Activated T-cell treated with anti-CD3 and anti-CD28 coated beads for 1 hour (primary cell): ENCODE measurements at places on chromosomes 12 and 14.

DNA sequence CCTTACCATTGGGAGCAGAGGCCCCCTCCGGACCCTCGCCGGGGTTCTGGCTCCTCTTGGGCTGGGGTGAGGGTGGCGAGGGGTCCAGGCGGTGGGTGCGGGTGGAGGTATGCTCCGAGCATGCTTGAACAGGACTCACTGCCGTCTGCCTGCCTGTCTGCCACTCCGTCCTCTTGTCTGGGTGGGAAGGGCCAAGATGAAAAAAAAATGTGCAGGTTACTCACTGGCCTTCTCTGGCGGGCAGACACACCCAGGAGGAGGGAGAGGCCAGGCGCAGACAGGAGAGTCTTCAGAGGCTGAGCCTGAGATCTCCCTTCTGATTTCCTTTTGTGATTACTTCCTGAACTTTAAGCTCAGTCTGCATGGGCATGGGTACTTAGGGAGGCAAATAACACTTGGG, 76.1 kb downstream of the STON2 start:
- DNase-seq: no peak

DNA sequence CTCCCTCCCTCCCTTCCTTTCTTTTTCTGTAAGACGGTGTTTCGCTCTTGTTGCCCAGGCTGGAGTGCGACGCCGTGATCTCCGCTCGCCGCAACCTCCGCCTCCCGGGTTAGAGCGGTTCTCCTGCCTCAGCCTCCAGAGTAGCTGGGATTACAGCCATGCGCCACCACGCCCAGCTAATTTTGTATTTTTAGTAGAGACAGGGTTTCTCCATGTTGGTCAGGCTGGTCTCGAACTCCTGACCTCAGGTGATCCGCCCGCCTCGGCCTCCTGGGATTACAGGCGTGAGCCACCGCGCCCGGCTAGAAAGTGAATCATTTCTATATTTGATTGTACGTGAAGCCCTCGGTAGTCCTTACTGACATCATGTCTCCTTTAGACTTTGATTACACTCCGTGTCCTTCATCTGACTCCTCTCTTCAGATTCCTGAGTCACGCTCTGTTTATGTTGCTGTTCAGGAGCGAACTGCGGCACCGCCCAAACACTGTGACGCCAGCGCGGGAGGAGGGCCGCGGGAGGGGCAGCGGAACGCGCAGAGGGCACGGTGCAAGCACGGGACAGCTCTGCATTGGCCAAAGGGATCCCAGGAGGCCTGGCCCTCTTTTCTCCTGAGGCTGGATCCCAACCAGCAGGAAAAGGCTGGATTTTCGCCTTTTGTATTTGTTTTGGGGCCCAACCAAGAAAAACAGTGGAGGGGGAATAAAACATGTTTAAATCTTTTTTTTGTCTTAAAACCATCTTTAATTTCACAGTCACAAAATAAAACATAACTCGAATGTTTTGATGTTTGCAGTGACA, 538 bp upstream of the GABARAPL1 start:
- peak; percentile 66 for DNase-seq

- no peak for DNase-seq
These were observed 3.5 kb upstream of the BDKRB1 start for GRCh38 chr14:96252323-96252998.

DNA sequence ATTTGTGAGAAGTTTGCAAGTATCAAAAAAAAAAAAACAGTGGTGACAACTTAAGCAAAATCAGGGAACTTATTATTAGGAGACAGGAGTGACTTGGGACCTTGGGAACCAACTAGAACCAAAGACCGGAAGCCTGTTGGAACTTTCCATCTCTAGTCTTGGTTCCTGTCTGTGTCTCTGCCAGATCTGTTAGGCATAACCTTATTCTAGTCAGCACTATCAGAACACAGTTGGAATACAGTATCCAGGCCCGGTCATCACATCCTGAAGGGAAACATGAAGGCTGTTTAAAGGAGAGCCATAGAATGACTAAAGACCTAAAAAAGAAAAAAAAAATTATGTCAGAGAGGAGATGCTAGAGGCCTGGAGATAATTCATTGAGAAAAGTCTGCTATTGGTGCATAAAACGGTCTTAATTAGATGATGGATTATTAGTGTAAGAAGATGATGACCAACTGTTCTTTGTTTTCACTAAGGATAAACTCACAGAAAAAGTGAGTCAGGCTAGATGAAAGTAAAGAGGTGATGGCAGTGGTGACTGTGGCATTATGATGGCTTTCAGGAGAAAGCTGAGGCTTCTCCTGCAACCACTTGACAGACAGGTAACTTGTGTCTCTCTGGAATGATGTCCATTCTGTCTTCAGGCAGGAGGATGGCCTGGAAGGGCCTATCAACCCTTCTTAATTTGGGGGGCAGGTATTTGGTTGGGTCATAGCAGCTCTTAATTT, 28.2 kb downstream of the DACT1 start:
- DNase-seq: no peak

- no peak for DNase-seq
These were observed 4.5 kb downstream of the USP15 start for GRCh38 chr12:62264706-62265105.

DNA sequence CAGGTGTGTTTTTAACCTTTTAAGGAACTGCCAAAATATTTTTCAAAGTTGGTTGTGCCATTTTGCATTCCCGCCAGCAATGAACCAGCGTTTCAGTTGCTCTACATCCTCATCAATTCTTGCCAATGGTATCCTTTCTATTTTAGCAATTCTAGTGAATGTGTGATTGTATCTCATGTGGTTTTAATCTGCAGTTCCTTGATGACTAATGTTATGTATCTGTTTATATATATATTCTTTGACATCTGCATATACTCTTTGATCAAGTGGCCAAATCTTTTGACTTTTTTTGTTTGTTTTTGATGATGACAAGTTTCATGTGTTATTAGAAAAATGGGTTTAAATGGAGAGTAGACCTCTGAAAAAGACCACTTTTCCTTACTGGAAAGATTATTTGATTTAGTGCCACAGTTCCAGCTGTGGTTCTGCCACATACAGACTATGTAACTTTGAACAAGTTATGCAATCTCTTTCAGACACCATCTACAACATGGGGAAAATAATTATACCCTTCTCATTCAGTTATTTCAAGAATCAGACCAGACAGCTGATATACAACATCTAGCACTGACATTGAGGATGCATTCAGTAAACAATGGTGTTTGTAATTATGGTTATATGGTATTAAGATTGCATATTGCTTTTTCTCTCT, 146.3 kb upstream of the CNOT2 start:
- DNase-seq: no peak

DNA sequence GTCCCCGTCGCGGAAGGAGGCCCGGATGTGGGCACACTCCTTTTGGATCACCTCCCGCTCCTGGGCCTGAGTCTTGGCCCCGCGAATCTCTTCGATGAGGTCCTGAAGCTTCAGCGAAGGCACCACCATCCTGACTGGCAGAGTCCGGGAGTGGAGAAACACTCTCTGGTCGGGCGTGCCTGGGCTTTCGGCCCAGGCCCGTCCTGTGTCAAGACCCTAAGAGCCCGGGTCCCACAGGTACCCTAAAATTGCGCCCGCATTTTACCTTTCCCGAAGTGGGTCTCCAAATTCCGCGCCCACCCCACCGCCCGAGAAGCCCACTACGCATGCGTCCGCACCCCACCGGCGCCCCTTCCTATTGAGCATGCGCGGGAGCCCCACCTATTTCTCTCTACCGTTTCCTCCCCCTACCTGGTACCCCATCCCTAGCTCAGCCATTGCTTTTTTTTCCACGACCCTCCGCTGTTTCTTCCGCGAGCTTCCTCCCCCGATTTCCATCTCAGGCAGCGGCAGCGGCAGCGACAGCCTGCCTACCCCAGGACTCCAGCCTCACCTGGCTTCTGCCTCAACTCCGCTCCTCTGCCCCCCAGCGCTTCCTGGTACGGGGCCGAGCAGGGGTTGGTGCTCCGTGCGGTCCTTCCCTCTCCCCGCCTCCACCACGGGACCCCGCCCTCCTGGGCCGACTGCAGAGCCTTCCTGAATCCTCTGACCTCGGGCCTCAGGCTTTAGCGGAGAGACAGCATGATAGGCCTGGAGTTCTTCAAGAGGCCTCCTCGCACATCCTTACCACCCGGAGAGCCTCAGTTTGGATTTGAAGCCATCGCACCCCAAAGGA, at the start of gene AP1G2:
Gene AP1G2, minus strand, starts transcription at position 606 of the 835 bp plus-strand sequence. Its CDS starts 477 bp downstream, at position 129.
- DNase-seq: peak; percentile 76

GRCh38 chr12:58703866-58704265, 216.4 kb downstream of the LRIG3 start:
- DNase-seq: no peak

- DNase-seq: no peak
These were observed 22.8 kb upstream of the DHRS4 start for GRCh38 chr14:23930742-23931141.

DNA sequence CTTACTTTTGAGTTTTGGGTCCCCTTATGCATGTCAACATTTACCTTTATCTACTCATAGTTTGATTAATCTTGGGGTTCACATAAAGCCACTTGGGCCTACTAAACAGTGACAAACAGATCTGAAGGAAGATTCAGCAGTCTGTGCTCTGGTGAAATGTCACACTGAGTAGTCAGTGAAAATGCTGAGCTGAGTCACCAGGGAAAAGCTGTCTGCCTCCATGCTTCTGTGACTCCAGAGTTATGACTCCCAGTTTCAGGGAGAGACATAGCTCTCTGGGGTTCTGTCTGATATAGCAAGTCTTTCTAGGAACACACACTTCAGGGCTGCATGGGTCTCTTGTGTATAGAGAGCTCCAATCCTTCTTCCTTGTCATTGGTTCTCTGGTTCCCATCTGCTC, 406.3 kb upstream of the FAR2 start:
- no peak for DNase-seq

DNA sequence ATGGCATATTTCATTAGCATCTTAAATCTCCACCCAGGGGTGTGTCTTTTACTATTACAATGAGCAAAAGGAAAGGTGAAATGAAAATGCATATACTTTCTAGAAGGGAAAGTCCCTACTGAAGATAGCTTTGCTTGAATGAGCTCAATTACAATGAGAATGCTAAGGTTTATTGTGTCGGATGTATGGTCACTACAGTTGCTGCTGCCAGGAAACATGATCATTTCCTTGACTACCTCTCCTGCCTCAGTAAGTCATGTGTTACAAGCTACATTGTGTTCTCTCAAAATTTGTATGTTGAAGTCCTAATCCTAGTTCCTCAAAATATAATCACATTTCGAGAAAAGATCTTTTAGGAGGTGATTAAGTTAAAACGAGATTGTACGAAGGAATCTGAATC, 322.2 kb downstream of the MDGA2 start:
- DNase-seq: no peak

- no peak for DNase-seq
These were observed 18.8 kb upstream of the KRT78 start for GRCh38 chr12:52867642-52868041.

- DNase-seq: no peak
These were observed 270.5 kb upstream of the PWP1 start for GRCh38 chr12:107415071-107415470.

DNA sequence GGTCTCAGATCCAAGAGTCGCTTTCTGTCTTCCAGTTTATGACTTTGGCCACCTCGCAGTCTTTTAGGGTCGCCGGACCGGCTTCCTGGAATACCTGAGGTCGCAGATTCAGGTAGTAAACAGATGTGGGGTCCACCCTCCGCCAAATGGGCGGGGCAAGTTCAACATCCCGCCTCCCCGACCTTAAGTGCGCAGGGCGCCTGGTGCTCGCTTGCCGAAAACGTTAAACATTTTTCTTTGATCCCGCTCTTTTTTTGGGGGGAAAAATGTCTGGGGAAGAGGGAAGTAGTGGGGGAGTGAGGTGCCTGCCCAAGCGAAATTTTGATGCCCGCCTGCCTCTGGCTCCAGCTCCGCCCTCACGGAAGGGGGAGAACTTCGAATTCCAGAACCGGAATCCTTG, 73.9 kb upstream of the TBX5 start:
- DNase-seq: no peak

DNA sequence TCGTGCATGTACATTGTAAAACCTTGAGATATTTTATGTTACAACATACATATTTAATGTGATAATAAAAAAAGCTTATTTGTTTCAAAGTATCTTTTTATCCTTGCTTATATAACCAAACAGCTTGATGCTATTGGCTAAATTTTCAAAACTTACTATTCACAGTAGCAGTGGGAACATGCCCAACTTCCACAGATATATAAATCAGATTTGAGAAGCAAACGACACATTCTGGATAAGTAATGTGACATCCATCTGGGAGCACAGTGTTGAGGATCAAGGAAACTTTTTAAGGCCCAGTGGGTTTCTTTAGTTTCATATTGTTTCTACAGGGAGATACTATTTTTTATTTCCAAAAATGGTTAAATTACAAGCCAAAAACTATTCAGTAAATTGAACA, 350.7 kb downstream of the SEC23A start:
- no peak for DNase-seq

- DNase-seq: no peak
These were observed 157.0 kb upstream of the E2F7 start for GRCh38 chr12:77222336-77222735.

- peak; percentile 56 for DNase-seq
These were observed 17.7 kb downstream of the RIN3 start for GRCh38 chr14:92531106-92531873.

DNA sequence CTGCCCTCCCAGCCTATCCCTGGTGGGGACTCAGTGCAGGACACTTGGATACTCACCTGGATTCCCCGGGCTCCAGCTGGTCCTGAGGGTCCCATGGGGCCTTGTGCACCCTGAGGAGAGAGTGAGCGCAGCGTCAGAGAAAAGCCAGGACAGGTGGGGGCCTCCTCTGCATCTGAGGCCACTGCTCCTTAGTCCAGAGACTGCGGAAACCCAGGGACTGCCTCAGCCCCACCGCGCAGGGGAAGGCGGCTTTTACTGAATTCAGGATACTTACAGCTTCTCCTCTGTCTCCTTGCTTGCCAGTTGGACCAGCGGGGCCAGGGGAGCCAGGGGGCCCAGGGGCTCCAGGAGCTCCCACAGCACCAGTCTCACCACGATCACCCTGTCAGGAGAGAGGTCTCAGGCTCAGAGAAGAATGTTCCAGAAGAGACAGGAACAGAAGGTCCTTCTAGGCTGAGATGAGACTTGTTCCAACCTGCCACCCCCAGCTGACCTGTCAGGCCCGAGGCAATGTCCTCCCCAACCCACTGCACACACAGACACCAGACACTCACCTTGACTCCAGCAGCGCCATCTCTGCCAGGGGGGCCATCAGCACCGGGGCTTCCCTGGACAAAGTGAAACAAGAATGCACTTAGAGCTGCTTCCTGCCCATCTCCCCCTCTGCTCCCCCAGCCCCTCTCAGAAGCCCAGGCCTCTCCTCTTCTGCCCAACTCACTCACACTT, 13.8 kb downstream of the TMEM106C start:
- DNase-seq: no peak

- no peak for DNase-seq
These were observed 4.2 kb downstream of the GSG1 start for GRCh38 chr12:13099066-13099843.

DNA sequence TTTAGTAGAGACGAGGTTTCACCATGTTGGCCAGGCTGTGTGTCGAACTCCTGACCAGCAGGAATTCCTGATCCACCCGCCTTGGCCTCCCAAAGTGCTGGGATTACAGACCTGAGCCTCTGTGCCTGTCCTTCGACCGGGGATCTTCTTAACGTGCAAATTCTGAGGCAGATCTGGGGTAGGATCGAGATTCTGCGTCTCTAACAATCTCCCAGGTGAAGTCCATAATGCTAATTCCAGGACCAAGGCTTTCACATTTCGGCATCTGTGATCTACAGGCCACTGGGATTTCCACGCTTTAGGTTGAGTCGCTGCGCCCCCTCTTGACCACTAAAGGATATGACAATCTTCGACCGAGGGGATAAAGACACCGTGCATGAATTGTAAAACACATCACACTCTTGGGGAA, 24.8 kb downstream of the FOS start:
- DNase-seq: no peak

- DNase-seq: no peak
These were observed 130.8 kb upstream of the TRHDE start for GRCh38 chr12:72141381-72141780.
